ENCODE measurements at places on chromosomes 11 and 22.

GRCh38 chr22:19631899-19632667 is 82.2 kb upstream of the SEPTIN5 start:
- DNase-seq, result peak; percentile 25

GRCh38 chr22:20213833-20214708 is 54.0 kb downstream of the RTN4R start:
- DNase-seq, result no peak

- DNase-seq, result no peak
Measured at GRCh38 chr22:19571995-19572394, 47.8 kb upstream of the CLDN5 start.

DNA sequence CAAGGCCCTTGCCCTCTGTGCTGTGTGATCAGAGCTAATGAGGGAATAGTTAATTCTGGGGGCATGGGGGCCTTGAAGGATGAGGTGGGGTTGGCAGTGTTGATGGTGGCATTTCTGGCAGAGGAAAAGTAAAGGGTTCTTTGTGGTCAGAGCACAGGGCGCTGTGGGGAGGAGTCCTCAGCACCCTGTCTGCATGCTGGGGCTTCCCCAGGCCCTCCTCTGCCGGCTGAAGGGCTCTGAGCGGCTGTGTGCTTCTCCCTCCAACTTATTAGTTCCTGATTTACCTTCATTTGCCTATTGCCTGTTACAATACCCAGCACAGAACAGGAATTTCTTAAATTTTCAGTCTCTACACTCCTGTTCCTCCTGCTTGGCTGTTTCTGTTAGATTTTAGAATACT is 122.8 kb downstream of the HIPK3 start:
- DNase-seq, result no peak

DNA sequence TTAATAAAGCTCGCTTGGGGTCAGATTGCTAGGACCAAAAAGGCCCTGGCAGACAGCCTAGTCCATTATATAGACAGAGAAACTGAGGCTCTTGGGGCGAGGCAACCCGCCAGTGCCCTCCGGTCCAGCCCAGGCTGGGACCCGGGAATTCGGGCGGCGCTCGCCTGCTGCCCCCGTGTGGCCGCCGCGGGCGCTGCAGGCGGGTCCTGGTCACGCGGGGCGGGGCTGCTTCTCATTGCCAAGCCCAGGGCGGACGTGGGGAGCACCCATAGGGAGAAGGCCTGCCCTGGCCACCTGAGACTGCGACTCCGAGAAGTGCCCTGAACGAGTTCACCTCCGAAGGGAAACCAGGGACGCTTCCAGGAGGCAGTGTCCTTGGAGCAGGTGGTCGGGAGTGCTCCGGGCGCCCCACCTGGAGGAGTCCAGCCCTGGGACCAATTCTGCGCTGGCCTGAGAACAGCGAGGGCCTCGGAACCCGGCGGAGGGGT is 36.0 kb upstream of the CSNK1E start:
- peak; percentile 79 for DNase-seq

- peak; percentile 96 for DNase-seq
Measured at GRCh38 chr11:3057069-3057963, at the start of gene CARS1. TSS of gene CARS1 (minus strand) at chr11:3057423. CDS start at chr11:3057367, 56 bp downstream.

DNA sequence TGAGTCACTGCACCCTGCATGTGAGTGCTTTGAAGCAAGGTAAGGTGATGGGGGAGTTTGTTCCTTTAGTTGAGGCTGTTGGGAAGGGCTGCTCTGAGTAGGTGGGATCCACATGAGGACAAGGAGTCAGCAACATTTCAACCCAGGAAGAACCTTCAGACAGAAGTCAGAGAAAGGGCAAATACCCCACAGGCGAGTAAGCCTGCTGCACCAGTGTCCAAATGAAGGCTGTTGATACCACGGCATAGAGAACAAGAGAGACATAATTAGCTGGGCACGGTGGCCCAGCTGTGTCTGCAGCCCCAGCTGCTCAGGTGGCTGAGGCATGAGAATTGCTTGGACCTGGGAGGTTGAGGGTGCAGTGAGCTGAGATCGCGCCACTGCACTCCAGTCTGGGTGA is 54.3 kb upstream of the CLMP start:
- DNase-seq, result no peak

DNA sequence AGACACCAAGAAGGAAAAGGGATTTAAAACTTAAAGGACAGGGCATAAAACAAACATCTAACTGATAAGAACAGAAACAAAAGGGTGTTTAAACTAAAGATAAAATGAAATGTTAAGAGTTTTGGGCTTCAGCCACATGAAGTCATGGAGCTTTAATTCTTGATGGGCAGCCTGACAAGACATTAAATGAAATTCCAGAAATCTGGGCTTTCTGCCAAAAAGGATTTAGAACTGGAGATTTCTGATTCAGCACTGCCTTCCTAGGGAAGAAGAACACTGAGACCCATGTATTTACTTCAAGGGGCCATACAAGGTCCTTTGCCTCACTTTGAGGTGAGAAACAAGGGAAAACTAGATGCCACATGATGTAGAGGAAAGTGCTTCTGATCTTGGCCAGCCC is 355.9 kb upstream of the RAG2 start:
- DNase-seq, result no peak

DNA sequence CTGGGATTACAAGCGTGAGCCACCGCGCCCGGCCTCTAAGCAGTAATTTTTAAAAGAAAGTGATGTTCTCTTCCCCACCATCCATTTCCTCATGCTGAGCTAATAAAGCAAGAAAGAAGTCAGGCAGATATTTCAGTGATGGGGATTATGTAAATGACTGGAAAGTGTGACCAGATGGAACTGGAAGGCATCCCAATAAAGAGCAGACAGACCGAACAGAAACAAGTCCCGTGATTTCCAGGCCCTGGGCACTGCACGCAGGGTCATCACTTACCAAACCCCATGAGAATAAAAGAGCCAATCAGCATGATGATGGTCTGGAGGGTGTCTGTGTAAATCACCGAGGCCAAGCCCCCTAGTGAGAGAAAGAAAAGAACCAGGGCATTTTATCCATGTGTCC is 18.2 kb downstream of the SLC5A4 start:
- no peak for DNase-seq

DNA sequence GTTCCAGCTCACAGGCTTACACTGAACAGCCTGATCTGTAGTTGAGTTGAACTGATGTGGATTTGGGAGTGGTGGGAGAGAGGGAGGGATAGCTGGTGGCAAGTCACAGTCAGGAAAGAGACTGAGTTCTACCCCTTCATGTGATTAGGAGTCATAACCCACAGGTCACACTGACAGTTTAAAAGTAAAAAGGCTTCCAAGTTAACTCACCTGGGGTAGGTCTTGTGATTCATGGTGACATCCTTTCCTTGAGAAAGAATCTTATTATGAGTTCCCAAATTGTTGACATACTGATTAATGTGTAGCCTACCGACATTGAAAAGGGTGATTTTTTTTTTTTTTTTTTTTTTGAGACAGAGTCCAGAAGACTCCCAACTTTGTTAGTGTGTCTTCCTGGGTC is 5.4 kb downstream of the IZUMO1R start:
- DNase-seq, result no peak

- no peak for DNase-seq
Measured at GRCh38 chr11:84981301-84981700, 645.8 kb downstream of the DLG2 start.

GRCh38 chr11:38323961-38324761 is 1726.1 kb upstream of the RAG2 start:
- no peak for DNase-seq

GRCh38 chr11:41056892-41057569 is 402.4 kb downstream of the LRRC4C start:
- DNase-seq, result no peak

GRCh38 chr11:35927682-35928081 is 16.2 kb upstream of the LDLRAD3 start:
- no peak for DNase-seq

DNA sequence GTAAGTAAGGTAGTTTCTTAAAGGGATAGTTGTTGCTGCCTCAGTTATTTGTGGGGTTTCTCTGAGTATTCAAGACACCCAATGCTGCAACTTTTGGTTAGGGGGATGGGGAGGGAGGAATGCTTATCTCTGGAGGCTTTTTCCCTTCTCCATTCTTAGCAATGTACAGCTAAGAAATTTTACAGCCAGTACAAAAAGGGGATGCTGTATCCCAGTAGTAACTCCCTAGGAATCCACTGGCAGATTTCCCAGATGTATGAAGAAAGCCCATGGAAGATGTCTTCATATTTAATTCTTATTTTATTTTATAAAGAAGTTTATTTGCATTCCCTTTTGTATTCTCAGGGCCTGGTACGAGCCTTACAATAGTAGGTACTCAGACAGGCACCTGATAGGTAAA is 154.8 kb downstream of the ENTHD1 start:
- no peak for DNase-seq

DNA sequence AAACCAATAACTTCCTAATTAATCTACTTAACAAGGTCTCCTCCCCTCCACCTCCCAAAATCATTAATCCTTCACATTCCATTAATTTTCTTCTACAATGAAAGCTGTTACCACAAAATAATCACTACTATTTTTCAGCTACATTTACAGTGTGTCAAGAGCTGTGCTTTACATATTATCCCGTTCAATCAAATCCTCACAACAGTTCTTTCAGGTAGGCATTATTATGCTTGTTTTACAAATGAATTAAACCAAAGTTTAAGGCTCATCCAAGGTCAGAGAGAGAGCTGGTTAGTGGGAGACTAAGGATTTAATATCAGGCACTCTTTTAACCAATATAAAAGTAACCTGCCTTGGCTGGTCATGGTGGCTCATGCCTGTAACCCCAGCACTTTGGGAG is 107.4 kb downstream of the SIK3 start:
- no peak for DNase-seq

GRCh38 chr11:44203270-44204043 is 106.5 kb downstream of the ALX4 start:
- DNase-seq, result no peak

DNA sequence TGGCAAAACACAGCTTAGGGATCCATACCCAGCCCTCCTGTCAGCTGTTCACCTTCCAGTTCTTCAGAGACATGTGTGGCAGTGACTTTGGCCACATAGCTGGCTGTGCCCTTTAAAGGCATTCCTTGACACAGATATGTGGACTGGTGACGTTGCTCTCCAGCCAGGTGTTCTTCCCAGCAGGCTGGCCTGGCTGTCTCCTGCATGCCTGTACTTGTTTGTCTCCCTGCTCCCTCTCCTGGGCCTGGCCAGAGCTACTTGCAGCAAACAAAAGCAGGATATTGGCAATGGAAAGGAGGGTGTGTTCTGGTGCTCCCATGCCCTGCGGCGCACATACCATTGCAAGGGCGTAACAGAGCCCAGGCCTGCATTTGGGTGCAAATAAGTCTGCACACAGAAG is 38.3 kb downstream of the PIK3IP1 start:
- DNase-seq, result no peak

DNA sequence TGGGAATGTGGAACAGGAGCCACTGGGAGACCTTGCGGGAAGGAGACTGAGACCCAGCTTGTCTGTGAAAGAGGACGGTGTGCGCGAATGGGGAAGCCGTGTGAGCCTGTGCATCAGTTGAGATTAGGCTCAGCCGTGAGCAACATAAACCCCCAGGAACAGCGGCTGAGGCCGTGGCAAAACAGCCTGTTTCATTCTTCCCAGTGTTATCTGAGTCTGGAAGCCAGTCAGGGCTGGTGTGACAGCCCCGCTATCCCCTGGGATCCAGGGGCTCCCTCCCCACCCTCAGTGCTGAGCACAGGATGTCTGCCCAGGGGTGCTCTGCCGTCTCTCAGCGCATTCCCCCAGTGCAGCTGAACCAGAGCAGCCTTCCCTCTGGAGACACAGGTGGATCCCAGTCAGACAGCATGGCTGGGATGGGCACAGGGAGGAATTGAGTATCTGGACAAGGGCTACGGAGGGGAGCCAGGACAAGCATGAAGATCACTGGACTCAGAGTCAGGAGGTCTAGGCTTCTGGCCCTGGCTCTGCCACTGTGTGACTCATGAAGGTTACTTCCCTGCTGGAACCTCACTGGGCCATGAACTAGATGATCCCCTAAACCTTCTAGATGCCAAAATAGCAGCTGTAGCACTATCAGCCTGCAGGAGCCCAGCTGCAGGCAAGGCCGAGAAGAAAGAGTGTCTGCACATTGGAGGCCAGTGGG is 8.6 kb downstream of the OAF start:
- DNase-seq, result no peak

- peak; percentile 12 for DNase-seq
Measured at GRCh38 chr22:24938741-24939341, 7.7 kb downstream of the LHFPL7 start.

GRCh38 chr22:21587803-21588611 is 20.5 kb downstream of the UBE2L3 start:
- peak; percentile 52 for DNase-seq

DNA sequence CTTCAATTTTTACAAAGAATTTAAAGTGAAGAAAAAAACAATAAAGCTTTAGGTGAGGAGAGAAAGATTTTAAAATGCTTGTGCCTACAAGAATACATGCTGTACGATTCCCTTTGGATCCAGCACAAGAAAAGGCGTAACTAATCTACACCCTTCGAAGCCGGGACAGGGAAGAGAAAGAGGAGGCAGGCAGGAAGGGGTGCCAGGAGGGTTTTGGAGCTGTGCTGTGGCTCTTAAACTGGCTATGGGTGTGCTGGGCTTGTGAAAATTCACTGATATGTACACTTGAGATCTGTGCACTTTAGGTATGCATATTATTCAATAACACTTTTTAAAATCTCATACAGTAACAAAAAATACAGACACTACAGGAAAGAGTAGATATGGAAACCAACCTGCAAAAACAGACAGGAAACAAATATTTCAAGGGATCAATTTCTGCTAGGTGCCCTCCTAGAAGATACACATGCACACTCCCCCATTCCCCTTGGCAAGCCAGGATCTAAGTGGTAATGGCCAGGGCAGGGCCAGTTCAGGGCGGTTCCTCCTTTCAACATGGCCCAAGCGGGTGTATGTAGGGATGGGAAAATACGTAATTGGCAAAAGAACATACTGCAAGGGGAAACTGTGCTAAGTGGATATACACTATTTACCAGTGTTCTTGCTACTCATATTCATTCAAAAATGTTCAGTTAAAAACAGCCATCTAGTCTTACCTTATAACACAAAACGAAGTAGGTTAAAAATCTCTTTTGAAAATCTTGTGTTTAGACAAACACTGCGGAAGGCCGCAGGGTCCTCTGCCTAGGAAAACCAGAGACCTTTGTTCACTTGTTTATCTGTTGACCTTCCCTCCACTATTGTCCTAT is 54.2 kb downstream of the PACSIN2 start:
- DNase-seq, result no peak

DNA sequence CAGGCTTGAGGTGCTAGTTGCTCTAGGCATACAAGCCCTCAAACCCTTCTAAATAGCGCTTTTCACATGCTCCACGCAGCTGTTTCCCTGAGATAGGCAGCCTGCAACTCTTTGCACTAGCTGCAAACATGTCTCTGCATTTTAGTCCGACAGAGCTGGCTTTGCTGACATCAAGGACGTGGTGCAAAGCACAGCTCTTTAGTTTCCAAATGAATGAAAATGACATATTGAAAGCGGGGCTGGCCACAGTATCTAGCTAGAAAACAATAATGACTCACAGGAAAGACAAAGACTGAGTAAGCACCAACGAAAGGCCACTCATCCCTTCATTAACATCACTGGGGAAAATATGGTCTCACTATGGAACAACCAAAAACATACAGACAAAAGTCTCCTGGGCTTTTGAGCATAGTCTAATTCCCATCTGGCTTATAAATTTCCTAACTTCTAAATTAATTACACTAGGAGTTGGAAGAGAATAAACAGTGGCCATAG is 15.3 kb upstream of the ZC3H12C start:
- DNase-seq, result peak; percentile 14

All from activated naive CD8-positive, alpha-beta T cell treated with anti-CD3 and anti-CD28 coated beads, Interleukin-2, amount 50 U/mL, for 24 hours (primary cell).